ENCODE measurements at places on chromosomes 6 and 20. TPM values are rescaled to one million over a fixed set of nuclear protein-coding genes. Genes with fewer than 3 reads are reported as not detected.

Gene RAET1E
- 0.18 TPM for total RNA-seq

DNA sequence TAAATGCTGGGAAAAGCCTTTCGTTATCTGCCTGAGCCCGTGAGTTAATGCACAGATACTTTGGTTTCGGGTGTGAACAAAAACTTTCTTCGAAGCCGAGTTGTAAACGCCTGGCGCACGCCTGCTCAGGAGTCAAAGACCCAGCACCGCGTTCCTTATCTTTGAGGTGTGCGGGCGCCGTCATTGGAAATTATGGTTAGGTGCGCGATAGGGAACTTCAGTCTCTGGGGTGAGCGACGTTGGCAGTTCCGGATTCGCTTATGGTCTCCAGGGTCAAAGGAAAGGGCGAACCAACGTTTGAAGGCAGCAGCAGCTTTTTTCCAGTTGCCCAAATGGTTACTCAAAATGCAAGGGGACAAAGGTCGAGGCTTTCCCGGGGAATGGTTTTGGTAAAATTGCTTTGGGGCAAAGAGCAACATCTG lies 853 bp downstream of the SLC22A3 start:
- DNase-seq = no peak

DNA sequence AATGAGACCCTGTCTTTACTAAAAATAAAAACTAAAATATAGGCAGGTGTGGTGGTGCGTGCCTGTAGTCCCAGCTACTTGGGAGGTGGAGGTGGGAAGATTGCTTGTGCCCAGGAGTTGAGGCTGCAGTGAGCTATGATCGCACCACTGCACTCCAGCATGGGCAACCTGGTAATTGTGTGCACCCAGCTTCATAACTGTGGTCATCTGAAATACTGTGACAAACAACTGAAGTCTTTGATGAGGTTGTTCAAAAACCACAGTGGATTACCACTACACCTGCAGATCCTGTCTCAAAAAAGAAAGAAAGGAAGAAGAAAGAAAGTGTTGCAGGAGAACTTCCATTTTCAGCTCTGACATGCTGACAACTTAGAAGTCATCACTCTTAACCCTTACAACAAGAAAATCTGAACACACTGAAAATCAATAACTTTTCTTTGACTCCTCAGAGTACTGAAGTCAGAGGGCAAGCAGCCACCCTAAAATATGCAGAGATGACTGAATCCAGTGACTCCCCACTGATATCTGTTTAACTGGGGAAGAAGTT lies 13.8 kb upstream of the ZBP1 start:
- DNase-seq = no peak

GRCh38 chr6:91407706-91408105 lies 820.8 kb upstream of the MAP3K7 start:
- DNase-seq = no peak

DNA sequence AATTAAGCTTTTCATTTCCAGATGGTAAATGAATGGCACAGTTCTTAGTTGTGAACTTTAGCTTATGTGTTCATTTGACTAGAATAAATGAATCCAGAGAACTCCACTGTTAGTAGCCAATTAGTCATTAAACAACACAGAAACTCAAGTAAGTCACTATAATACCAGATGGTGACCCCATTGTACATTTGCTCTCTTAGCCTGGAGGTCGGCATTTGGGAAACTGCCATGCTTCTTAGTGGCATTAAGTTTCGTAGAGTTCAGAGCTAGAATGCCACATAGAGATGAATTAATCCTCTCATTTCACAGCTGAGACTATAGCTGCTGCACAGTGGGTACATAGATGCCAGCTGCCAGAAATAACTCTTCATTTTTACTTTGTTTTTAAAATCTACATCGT lies 10.8 kb upstream of the DTNBP1 start:
- DNase-seq = no peak

Data from aorta (tissue), 5 donors.